Activated CD4-positive, CD25-positive, alpha-beta regulatory T cell treated with anti-CD3 and anti-CD28 coated beads, Interleukin-2, amount 50 U/mL, for 16 hours (primary cell): ENCODE measurements at places on chromosomes 4 and X.

DNA sequence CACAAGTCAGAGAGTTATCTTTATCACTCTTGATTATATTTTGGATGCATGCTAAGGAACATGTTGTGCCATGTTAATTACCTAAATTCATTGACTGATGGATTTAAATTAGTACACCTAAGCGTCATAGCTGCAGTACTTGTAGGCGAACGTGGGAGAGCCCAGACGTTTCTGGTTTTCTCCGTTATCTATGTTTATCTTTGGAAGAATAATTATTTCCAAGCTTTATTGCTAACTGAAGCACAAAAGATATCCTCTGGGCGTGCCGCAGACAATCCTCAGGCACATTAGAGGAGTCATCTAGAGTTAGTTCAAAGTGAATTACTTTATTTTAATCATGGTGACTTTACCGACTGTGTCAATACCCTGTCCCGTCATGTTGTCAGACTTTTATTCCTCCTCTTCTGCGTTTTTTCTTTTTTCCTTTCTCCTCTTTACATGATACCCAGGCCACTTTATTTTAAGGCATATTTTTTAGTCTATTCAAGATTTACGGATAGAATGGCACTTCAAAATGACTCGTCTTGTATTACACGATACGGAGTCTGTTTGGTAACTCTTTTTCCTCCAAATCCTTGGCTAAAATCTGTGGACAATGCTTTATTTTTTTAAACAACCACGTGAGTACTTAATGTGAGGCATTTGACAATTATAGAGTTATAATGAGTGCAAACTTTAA lies 632.0 kb upstream of the TENM3 start:
- no peak for DNase-seq

DNA sequence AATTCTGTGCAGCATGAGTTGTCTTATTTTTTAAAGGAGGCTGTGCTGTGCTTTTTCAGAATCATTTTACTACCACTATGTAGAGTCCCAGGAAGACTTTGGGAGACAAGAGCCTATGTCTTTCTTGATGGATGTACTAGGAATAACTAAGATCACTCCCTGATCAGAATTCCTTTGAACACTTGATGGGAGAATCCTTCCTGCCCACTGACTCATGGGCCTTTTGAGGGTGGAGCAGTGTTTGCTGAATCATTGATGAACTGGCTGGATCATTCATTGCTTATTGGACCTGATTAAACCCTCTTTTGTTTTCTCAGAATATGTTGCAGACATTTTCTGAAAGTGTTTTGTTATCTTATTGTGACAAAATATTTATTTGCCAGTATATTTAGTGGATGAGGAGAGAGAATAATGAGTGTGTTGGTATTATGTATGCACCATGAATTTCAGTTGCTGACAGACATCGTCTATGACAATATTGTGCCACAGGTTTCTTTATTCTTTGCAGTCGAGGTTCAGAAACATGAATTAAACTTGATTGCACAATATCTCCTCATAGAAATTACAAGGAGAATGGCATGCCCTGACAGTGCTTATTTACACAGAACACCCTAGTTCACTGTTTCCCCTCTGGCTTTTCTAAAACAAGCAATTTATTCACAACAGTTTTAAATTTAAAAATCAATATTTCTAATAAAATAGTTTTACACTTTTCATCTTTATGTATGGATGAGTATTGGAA lies 36.3 kb downstream of the POU4F2 start:
- DNase-seq = no peak

GRCh38 chr4:36115312-36115711 lies 129.0 kb downstream of the ARAP2 start:
- DNase-seq = no peak

DNA sequence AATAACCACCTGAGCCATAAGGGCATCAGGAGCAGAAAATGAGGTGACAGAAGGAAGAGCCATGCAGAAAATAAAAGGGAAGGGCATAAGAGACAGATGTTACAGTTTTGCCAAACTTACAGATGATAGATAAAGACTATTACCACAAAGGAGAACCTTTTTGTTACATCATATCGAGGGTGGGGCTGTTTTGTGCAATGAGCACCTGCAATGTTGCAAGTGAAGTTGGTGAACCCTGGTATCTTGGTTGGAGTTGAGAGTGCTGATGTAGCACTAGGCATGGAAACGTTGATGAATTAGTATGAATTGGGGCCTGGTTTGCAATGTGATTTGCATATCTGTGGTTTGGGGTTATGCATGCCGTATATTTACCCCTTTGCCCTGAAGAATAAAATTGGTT lies 119.8 kb upstream of the TEX13D start:
- DNase-seq = no peak

GRCh38 chr4:27009539-27009938 lies 148.9 kb downstream of the STIM2 start:
- no peak for DNase-seq

DNA sequence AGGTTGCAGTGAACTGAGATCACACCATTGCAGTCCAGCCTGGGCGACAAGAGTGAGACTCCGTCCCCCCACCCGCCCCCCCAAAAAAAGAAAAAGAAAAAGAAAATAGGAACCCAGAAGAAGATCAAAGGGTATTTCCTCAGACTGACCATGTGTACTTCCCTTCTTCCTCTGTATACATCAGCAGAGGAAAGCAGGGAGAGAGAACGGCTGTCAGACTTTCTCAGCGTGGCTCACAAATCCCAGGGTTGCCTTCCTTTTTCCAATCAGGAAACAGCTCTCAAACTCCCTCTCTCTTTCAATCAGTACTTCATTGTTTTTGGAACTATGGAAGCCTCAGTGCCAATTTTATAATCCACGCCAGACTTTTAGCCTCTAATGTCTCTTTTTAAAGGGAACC lies 59.1 kb downstream of the CHRNA9 start:
- no peak for DNase-seq

DNA sequence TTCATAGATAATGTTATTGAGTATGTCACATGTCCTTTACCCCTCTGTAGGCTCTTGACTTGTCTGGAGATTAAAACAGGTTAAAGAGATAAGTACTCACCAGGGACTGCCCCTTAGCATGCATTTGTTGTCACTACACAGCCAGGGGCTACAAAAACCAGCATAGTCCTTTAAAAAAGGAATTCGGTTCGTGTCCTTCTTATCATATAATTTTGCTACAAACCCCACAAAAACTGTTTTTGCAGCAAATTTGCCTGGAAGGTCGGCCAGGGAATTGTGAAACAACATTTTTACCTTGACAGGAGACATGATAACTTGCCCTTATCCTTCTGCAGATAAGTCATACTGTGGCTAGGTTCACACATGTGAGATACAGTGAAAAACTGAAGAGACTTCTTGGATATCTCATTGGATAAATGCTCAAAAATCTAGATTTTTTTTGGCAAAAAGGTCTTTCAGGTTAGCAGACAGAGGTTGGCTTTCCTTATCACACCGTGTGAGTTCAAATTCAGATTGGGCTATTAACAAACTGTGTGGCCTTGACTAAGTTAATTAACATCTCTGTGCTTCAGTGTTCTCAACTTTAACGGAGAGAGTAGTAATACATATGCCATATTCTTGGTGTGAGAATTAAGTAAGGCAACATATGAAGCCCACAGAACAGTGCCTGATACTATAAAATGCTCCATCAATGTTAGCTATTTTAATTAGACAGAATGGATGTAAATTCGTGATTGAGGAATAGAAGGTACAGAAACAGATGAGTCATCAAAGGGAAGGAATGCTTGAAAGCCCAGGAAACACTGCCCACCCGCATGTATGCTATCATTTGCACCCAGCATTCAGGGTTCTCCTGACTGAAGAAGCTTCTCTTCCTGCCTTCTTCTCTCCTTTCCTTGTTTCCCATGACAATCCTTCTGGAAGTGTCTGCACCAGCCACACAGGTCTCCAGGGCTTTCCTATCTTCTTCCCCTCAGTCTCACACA lies 30.0 kb downstream of the FAM9C start:
- DNase-seq = no peak

- DNase-seq = no peak
Observed at GRCh38 chrX:139881130-139881529, 51.7 kb downstream of the ATP11C start.

- DNase-seq = no peak
Observed at GRCh38 chr4:159444678-159445077, 341.8 kb downstream of the RAPGEF2 start.

- no peak for DNase-seq
Observed at GRCh38 chr4:180363815-180364214, 1879.4 kb upstream of the TENM3 start.

GRCh38 chr4:76691807-76692582 lies 205.9 kb downstream of the SOWAHB start:
- DNase-seq = no peak

DNA sequence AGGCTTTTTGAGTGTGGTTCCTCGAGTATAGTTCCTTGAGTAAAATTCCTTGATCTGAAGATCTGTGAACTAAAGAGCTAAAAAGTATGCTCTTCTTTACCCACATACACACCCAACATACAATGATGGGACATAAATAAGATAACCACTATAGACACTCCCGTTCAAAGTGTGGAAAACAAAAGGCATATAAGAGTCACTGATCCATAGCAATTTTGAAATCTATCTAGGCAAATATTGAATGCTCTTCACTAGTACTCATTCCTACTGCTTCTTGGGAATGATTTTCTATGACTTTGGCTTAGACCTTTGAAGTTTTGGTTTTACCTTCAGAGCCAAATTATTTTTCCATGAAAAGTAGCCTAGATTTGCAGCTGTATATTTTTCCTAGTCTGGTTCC lies 26.4 kb downstream of the PITX2 start:
- no peak for DNase-seq

- DNase-seq = no peak
Observed at GRCh38 chr4:2570551-2571222, 34.2 kb downstream of the FAM193A start.

- DNase-seq = no peak
Observed at GRCh38 chr4:160414496-160414895, 1311.6 kb downstream of the RAPGEF2 start.

DNA sequence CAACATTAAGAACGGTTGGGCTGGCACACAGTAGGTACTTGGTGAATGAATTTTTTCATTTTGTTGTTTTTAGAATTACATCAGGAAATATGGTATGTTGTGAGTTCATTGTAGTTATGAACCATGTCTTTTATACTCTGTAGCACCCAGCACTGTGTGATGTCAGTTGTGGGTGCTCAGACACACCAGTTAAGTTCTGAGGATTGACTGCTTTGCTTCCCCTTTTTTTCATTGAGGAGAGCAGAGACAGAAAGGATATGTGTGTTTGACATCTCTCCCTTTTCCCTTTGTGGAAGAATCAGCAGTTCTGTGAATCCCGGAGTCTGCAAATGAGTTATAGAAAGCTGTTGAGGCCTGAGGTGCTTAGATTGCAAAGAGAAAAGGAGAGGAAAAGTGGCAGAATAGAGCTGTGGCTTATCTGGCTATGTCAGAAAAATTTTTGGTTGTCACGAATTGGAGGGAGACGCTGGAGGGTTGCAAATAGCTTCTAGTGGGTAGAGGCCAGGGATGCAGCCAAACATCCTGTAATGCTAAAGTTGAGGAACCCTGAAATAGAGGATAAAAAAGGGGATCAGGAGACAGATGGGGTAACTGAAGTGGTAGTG lies 13.1 kb downstream of the SMAD1 start:
- DNase-seq = no peak

DNA sequence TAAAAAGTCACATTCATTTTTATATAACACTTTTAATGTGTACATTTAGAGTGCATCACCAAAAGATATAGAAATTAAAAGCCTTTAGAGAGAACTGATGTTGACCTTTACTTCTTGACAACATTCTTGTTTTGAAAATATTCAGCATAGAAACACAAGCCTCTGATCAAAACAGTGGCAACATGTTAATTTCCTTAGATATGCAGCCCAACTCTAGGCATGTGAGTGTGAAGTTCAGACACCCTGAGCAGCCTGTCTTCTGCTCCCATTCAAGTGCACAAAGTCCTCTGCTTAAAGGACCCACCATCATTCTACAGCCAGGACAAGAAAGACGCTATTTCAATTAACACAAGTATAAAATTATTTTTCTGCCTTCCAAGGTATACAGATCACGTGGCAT lies 60.0 kb downstream of the PPP3CA start:
- DNase-seq = no peak

DNA sequence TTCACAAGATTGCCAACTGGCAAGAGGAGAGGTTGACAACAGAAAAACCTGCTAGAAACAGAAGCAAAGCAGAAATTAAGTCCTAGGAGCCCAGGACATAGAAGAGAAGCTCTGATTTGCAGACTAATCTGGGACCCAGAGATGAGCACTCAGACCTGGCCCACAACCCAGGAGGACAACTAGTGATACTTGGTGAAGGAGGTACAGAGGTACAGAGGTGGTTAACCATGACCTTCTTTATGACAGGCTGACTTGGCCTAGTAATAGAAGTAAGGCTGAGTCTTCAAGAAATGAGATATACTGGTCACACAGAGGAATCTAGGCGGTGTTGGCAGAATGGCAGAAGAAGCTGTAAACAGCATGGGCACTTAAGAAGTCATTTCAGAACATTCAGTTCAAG lies 43.6 kb downstream of the ANXA5 start:
- DNase-seq = no peak

DNA sequence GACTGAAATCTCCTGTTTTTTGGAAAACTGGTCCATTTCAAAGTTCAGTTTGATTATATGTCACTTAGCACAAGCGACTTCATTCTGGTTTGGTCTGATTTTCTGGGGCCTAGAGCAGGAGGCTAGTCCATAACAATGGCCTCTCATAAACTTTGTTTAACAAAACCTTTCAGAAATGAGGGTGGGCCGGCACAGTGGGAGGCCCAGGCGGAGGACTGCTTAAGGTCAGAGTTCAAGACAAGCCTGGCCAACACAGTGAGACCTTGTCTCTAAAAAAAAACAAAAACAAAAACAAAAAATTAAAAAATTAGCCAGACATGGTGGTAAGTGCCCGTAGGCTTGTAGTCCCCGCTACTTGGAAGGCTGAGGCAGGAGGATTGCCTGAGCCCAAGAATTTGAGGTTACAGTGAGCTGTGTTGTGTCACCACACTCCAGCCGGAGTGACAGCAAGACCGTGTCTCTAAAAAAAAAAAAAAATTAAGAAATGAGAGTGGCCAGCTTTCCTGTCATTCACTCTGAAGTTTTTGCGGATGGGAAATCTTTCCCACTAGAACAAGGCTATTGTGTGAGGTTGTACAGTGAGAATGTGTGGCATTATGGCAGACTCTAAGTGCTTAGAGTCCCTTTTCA lies 1.2 kb upstream of the PLAC8 start:
- no peak for DNase-seq

GRCh38 chr4:105600951-105601350 lies 48.5 kb downstream of the ARHGEF38 start:
- no peak for DNase-seq
